ENCODE measurements at places on chromosomes 6 and 20.

DNA sequence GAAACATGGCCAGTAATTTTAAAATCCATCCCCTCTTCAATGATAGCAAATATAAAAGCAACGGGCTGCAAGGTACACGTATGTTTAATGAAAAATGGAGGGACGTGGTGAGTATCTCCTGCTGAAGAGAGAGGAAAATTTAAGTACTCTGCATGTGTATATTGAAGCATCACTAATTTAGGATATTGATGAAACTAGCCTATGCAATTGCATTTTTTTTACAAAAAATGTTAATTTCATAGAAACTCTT is 362 bp upstream of the TMX4 start:
- no peak for DNase-seq

DNA sequence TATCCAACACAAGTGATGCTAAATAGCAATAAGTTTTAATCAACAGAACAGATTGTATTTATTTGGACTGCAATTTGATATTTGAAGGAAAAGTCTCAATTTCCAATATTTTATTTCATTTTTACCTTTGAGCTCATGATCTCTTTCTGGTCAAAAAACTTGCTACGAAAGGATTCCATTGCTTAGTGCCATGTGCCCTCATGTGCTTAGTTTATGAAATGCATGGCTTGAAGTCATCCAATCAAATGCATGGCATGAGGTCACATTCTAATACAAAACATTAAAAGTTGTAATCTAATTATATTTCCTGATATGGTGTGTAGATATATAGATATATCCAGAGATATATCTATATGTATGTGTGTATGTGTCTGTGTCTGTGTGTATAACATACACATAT is 321.2 kb upstream of the ADGRB3 start:
- DNase-seq = no peak

DNA sequence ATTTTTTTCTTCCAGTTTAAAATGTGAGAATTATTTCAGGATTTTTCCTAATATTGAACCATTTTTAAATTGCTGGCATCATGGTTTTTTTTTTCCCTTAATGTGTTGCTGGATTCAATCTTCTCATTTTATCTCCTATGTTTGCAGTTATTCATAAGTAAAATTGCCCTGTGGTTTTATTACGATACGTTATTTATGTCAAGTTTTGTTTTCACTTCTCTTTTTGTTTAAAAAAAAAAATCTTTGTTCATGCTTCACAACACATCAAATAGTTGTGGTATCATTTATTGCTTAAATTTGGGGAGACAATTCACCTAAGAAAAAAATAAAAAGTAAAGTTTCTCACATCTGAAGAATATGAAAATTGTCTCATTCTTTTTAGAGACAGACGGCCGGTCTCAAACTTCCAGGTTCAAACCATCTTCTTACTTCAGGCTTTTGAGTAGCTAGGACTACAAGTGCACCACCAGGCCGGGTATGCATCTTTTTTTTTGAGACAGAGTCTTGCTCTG is 239.3 kb upstream of the ID4 start:
- DNase-seq = no peak

DNA sequence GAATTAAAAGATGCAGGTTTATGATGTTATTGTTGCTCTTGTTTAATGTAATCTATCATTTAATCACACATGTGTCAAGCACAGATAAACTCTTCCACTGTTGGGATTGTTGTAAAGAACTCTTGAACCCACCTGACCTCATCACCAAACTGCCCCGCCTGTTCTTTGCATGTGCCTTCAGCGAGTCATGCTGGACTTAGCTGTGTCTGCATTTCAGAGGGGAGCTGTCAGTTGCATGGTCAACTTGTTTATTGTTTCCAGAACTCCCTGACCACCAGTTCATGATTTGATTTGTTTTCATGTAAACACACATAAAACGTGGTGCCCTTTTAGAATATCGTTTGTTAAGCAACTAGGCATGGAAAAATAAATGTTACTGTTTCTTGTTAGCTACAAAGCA is 93.6 kb downstream of the KHDC1L start:
- DNase-seq = no peak

DNA sequence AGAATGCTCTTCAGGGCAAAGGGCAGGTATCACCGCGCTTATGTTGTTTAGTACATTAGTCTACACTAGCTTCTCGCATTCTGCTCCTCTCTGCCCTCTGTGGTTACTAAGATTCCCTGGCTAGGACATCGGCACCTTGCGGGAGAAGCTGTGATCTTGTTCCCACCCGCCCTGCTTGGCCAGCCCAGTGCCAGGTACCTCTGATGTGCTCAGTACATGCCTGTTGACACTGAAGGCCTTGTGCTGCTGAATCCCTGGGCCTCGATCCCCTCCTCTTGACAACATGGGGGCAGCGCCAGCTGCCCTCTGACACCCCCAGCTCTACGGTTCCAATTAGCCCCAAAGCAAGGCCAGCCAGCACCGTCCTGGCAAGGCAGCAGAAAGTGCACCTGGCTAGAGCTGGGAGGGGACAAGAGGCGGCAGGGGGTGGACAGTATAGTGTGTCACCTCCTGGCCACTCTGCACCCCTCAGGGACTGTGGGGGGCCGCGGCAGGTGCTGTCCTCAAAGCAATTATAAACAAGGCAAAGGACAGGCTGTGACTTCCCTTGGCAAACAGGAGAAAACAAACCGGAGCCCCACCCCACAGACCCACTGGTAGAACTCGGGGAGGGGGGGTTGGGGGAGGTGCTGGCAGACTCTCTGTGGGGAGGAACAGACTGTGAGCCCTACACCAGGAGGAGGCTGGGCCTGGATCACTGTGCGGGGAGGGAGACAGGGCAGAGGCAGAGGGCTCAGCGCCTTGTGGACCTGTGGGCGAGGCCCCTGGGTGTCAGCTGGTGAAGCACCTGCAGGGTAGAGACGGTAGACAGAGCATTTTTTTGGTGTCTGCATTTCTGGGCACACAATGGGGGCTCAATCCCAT is 7.1 kb downstream of the TFEB start:
- DNase-seq = no peak

DNA sequence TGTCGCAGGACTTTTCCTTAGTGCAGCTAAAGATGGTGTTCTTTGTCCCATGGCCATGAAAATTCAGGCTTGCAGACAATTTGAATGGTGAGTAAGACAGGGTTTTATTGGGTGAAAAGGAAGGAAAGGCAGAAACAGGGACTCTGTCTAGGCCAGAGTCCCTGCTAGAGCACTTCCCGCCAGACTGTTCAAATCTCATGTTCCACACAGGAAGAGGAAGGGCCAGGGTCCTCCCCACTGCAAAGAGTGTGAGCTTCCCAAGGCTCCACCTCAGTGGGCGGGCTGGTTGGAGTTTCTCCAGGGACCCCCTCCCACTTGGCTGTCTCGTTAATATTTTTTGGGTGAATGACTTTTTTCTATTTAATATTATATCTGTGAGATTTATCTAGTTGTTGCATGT is 29.0 kb downstream of the COL19A1 start:
- no peak for DNase-seq

DNA sequence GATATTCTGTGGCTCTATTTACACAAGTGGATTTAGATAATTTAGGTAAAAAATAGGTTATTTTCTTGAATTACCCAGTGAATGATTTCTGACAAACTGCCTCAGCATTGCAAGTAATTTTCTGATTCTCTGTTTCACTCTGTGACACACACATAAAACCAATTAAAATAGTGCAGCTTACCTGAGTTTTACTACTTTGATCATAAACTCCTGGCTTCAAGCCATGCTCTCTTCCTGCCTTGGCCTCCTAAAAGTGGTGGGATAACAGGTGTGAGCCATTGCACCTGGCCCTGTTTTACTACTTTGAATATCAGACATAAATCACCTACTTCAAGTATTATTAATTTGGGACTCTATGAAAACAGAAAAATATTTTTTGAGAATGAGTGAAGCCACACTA is 462.9 kb downstream of the ADGRB3 start:
- no peak for DNase-seq

DNA sequence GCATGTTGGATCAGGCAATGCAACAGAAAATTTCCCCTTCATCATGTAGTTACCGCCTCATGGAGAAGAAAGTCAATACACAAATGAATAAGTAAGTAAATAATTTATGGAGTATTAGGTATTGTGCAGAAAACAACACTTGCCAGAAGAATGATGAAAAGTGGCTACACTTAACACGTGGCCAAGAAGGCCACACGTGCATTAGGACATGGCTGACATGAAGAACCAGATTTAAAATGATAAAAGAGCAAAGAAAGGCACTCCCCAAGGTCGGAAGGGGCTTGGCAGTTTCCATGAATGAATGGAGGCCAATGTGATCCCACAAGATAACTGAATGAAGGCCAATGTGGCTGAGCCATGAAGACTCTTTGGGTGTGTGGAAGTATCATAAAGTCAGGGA is 447.2 kb downstream of the DOK5 start:
- no peak for DNase-seq

- no peak for DNase-seq
Observed at GRCh38 chr20:23340524-23340923, 10.1 kb upstream of the NXT1 start.

DNA sequence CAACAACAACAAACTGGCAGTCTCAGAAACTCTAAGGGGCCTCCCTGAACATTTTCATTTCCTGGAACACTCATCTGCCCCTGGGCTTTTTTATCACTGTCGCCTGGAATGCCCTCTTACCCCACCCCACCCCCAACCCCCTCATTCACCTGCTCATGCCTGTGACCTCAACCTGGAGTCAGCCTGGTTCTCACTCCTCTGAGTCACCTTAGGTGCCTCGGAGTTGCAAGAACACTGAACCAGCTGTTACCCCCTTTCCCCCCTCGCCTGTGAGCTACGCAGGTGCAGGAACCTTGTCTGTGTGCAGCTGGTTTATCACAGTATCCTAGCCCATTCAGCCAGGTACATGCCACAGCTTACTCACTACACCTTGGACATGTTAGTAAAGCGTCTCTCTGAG is 12.8 kb upstream of the SNAI1 start:
- no peak for DNase-seq

DNA sequence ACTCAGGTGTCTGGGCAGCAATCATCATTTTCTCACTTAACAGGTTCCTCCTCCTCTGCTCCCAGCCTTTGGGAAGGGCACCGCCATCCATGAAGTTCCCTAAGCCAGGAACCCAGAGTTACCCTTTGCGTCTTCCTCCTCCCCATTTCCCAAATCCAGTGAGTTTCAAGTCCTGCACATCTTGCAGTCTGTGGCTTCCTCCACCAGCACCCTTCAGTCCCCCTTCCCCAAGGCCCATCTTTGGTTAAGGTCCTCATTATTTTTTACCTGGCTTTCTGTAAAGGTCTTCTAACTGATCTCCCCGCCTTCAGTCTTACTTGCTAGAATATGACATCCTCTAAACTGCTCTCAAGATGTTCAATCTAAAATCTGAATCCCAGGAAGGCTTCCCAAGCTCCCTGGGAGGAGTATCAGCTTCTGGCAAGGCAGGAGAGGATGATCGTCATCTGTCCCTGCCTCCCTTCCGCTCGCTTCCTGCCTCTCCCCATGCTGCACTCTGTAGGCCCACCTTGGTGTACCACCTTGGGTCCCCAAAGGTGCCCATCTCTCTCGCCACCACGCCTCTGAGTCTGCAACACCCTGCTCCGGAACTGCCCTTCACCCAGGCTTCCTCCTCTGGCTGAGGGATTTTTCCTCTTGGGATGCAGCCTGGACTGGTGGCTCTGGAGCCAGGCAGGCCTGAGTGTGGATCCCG is 11.4 kb upstream of the DUSP22 start:
- no peak for DNase-seq

- DNase-seq = no peak
Observed at GRCh38 chr20:3616250-3616649, 46.9 kb downstream of the GFRA4 start.

DNA sequence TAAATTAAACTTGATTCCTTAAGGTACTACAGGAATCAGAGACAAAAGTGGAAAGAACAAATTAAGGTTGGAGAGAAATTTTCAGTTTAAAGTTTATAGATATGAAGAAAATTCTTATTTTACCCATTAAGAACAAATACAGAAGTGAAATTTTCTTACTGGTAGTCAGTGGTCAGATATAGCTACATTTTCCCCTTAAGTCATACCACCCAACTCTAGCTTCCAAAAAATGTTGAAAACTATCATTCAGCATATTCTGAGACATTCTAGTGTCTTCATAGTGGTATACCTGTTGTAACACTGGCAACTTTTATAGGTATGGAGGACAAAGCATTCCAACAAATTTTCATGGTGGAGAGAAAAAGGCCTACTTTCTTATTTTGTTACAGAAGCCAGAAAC is 15.6 kb upstream of the SUMO4 start:
- no peak for DNase-seq

GRCh38 chr6:115882174-115882573 is 178.5 kb downstream of the FRK start:
- no peak for DNase-seq

GRCh38 chr6:40379811-40380210 is 207.4 kb downstream of the LRFN2 start:
- DNase-seq = no peak

GRCh38 chr6:100415768-100416167 is 49.0 kb downstream of the SIM1 start:
- no peak for DNase-seq

DNA sequence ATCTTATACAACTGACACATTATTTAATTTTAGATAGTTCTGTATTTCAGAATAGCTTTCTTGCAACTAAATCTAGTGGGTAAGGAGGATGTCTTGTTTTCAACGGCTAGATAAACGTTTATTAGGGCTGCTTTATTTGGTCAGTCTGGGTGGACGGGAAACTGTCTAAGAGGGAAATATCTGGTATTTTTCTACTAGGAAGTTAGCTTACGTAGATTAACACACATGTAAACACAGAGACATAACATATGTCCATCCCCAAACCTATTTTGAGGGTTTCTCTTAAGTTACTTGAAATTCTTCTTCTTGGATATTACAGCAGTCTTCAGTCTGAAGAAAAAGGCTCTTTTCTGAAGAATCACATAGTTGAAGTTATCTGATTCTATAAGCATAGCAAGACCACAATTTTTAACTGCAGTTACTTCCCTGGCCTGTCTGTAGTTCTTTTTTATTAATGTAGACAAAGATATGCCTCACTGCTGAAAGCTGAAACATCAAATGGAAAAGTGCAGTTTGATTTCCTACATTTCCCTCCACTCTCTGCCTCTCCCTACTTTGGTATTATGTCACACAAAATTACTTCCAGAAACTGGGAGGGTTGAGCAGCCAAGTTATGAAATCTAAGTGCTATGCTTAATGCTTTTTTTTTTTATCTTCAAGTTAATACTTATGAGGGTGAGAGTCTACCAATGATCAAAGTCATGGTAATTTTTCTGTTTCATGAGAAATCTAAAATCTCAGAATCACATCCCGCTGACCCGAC is 37.4 kb downstream of the PLAGL1 start:
- DNase-seq = no peak
